Esophagus squamous epithelium (tissue), 5 donors: ENCODE measurements at places on chromosomes 5 and 9.

- DNase-seq, result no peak
- H3K27ac ChIP-seq, result peak overlapping the region; percentile 57
- no peaks in the 10 kb centered on the region for H3K36me3 ChIP-seq
- H3K4me1 ChIP-seq, result no peaks in the 10 kb centered on the region
- no peak overlapping the region for H3K4me3 ChIP-seq
These were observed 43.0 kb upstream of the HTR4 start for GRCh38 chr5:148697180-148697808.

- H3K27ac ChIP-seq, result peak overlapping the region; percentile 80
- no peaks in the 10 kb centered on the region for H3K36me3 ChIP-seq
- no peaks in the 10 kb centered on the region for H3K27me3 ChIP-seq
- peaks cover 16% of the 10 kb centered on the region for H3K4me1 ChIP-seq
- no peak for DNase-seq
These were observed 201.0 kb downstream of the EFNA5 start for GRCh38 chr5:107469485-107470294.

GRCh38 chr5:168747987-168748777 is 169.0 kb upstream of the PANK3 start:
- H3K4me3 ChIP-seq, result no peak overlapping the region
- H3K27ac ChIP-seq, result no peak overlapping the region
- no peaks in the 10 kb centered on the region for H3K36me3 ChIP-seq
- no peaks in the 10 kb centered on the region for H3K4me1 ChIP-seq

- H3K27ac ChIP-seq, result peak overlapping the region; percentile 39
- no peak overlapping the region for H3K4me3 ChIP-seq
- H3K36me3 ChIP-seq, result no peaks in the 10 kb centered on the region
- H3K4me1 ChIP-seq, result peaks cover 69% of the 10 kb centered on the region
- H3K27me3 ChIP-seq, result no peaks in the 10 kb centered on the region
These were observed 62.7 kb upstream of the GGTA1 start for GRCh38 chr9:121562301-121562700.

DNA sequence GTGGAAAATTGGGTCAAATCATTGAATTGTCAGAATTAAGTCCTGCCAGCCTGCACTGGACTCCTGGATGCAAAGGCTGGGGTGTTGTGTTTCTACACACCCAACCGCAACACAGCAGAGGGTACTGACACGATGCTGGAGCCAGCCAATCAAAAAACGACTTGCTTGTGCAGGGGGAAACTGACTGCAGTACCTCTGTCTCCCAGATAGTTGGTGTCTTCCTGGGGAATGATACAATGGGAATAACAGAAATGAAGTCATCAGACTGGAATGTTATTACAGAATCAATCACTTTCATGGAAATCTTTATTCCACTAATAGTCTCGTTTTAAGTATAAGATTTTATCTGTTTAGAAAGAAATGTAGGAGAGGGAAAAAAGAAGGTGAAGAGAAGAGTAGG is 330.3 kb downstream of the MLLT3 start:
- no peaks in the 10 kb centered on the region for H3K36me3 ChIP-seq
- no peaks in the 10 kb centered on the region for H3K27me3 ChIP-seq

DNA sequence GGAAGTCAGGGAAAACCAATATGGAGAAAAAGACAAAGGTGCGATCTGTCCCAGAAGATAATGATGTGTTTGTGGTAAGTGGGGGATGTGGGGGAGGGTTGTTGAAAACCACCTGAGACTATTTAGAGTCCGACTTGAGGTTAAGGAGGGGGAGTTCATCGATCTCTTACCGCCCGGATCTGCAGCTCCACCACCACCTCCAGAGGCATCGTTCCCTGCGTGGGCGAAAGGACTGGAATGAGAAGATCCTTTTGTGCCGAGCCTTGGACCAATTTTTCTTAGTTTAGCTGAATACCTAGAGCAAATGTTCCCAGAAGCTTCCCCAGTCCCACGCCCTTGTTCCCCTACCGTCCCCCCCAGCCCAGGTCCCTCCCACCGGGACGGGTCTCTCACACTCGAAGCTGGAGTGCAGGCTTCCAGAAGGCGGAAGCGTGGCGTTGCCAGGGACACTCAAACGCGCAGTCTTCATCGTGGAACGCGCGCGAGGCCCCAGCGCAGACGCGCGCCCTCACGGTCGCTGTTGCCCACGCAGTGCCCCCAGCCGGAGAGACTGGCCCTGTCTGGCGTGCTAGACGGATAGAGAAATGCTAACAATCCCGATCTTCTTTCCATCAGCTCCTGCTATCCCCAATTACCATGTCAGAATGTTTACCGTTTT is at the start of gene SPATA6L:
Gene SPATA6L (minus strand): TSS at position 439 of the 658 bp plus-strand sequence. CDS start 230 bp downstream, at position 209.
- DNase-seq, result no peak
- H3K27me3 ChIP-seq, result no peaks in the 10 kb centered on the region
- H3K36me3 ChIP-seq, result no peaks in the 10 kb centered on the region
- peak within 1 kb of the TSS; percentile 51 for H3K4me3 ChIP-seq
- peak within 1 kb of the TSS; percentile 78 for H3K27ac ChIP-seq

DNA sequence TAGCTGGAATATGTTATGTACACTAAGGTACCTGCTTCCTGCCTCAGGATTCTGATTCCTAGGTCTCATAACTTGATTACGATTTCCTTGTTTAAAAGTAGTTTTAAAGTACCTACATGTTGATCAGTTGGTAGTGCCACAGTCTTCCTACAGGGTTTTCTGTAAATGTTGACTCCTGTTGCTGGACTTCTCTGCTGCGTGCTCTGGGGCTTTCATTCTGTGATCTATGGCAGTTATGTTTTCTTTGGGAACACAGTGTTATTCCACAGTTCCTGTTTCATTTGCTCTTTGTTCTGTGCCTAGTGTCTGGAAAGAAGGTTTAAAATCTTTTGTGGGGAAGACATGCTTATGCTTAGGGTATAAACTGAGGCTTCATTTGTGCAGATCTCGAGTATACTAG is 343.5 kb downstream of the PLK2 start:
- H3K4me3 ChIP-seq, result no peak overlapping the region
- H3K27me3 ChIP-seq, result no peaks in the 10 kb centered on the region
- DNase-seq, result no peak
- no peaks in the 10 kb centered on the region for H3K4me1 ChIP-seq

DNA sequence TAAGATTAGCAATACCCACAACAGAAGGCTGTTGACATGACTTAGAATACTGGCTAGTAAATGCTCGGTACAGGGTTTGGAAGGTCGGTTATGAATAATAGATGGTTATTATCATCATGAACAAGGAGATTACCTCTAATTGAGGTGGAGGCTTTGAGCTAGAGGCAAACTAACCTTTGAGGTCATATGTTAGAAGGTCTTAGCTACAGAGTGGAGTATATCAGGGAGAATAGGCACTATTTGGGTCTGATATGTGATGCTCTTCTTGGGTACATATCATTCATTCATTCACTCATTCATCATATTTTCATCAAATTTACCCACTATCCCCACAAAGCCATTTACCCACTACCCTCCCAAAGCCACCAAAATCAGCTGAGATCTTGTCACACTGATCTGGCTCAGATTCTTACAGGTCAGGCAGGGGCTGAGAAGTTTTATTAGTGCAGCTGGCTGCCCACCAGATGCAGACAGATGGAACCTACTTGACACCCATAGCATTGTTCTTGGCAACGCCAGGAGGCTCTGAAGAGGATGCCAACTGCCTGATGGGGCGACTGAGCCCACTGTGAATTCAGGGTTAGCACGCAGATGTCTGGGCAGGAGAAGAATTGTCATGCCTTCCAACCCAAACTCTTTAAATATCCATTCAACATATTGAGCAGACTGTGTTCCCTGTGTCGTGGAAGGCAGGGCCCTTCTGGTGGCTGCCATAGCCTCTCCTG is 90.2 kb upstream of the SH3PXD2B start:
- no peaks in the 10 kb centered on the region for H3K4me1 ChIP-seq
- no peak for DNase-seq
- no peak overlapping the region for H3K27ac ChIP-seq
- no peaks in the 10 kb centered on the region for H3K27me3 ChIP-seq

GRCh38 chr9:111399772-111400563 is 69.9 kb upstream of the OR2K2 start:
- H3K27ac ChIP-seq, result no peak overlapping the region
- no peaks in the 10 kb centered on the region for H3K4me1 ChIP-seq
- peaks cover 16% of the 10 kb centered on the region for H3K36me3 ChIP-seq
- H3K27me3 ChIP-seq, result no peaks in the 10 kb centered on the region
- no peak overlapping the region for H3K4me3 ChIP-seq

- no peak overlapping the region for H3K4me3 ChIP-seq
- no peak for DNase-seq
- no peaks in the 10 kb centered on the region for H3K36me3 ChIP-seq
- no peaks in the 10 kb centered on the region for H3K27me3 ChIP-seq
- H3K27ac ChIP-seq, result no peak overlapping the region
These were observed 185.5 kb downstream of the RGS3 start for GRCh38 chr9:113649054-113649453.

- peaks cover 30% of the 10 kb centered on the region for H3K4me1 ChIP-seq
- H3K36me3 ChIP-seq, result no peaks in the 10 kb centered on the region
- H3K27me3 ChIP-seq, result no peaks in the 10 kb centered on the region
These were observed 60.5 kb upstream of the C5orf46 start for GRCh38 chr5:147966829-147967228.

GRCh38 chr5:159313197-159313596 is 17.1 kb downstream of the IL12B start:
- DNase-seq, result no peak
- H3K27me3 ChIP-seq, result peaks cover 4% of the 10 kb centered on the region
- H3K27ac ChIP-seq, result no peak overlapping the region
- no peaks in the 10 kb centered on the region for H3K36me3 ChIP-seq
- H3K4me1 ChIP-seq, result no peaks in the 10 kb centered on the region
- H3K4me3 ChIP-seq, result no peak overlapping the region

GRCh38 chr5:7493081-7493480 is 97.1 kb downstream of the ADCY2 start:
- DNase-seq, result no peak
- H3K4me3 ChIP-seq, result no peak overlapping the region
- H3K27me3 ChIP-seq, result no peaks in the 10 kb centered on the region
- H3K36me3 ChIP-seq, result no peaks in the 10 kb centered on the region
- no peak overlapping the region for H3K27ac ChIP-seq

- no peak overlapping the region for H3K4me3 ChIP-seq
- no peak for DNase-seq
- no peak overlapping the region for H3K27ac ChIP-seq
- H3K4me1 ChIP-seq, result no peaks in the 10 kb centered on the region
- H3K27me3 ChIP-seq, result no peaks in the 10 kb centered on the region
- H3K36me3 ChIP-seq, result no peaks in the 10 kb centered on the region
These were observed 1600.9 kb upstream of the C9orf72 start for GRCh38 chr9:29174136-29174535.

DNA sequence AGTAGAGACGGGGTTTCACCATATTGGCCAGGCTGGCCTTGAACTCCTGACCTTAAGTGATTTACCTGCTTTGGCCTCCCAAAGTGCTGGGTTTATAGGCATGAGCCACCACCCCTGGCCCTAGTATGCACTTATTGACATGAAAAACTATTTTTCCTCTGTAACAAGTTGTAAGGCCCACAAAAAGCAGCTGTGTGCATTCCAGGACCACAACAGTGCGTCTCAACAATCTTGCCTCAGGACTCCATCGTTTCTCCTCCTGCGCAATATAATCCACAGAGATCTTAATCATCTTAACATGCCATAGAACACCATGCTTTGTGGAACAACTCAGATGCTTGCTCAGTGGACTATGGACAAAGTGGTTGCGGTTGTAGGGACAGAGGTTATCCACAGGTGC is 10.2 kb downstream of the OR2V1 start:
- H3K4me1 ChIP-seq, result peaks cover 7% of the 10 kb centered on the region
- no peak for DNase-seq
- no peak overlapping the region for H3K27ac ChIP-seq
- no peaks in the 10 kb centered on the region for H3K36me3 ChIP-seq
- H3K27me3 ChIP-seq, result no peaks in the 10 kb centered on the region

DNA sequence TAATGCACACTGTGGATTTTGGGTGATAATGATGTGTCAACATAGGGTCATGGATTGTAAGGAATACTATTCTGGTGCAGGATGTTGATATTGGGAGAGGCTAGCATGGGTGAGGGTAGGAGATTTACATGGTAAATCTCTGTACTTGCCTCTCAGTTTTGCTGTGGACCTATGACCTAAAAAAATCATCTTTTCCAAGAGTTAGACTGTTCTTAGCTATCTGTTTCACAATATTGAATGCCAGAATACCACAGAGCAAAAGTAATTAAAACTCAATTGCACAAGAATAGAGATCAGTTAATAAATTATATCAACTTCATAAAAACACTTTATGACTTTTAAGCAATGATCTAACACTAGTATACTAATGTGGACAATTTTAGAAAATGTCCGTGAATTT is 651.6 kb downstream of the HTR1A start:
- no peaks in the 10 kb centered on the region for H3K36me3 ChIP-seq
- H3K27me3 ChIP-seq, result no peaks in the 10 kb centered on the region
- H3K4me1 ChIP-seq, result no peaks in the 10 kb centered on the region
- no peak overlapping the region for H3K27ac ChIP-seq
- no peak overlapping the region for H3K4me3 ChIP-seq

- no peak overlapping the region for H3K27ac ChIP-seq
- H3K36me3 ChIP-seq, result no peaks in the 10 kb centered on the region
- peaks cover 8% of the 10 kb centered on the region for H3K27me3 ChIP-seq
These were observed 96.1 kb upstream of the NFIL3 start for GRCh38 chr9:91519520-91520277.

GRCh38 chr5:102902135-102902448 is 147.0 kb downstream of the PAM start:
- H3K36me3 ChIP-seq, result no peaks in the 10 kb centered on the region
- no peak for DNase-seq
- no peaks in the 10 kb centered on the region for H3K27me3 ChIP-seq
- H3K4me3 ChIP-seq, result no peak overlapping the region
- no peaks in the 10 kb centered on the region for H3K4me1 ChIP-seq
- H3K27ac ChIP-seq, result no peak overlapping the region

- H3K4me1 ChIP-seq, result no peaks in the 10 kb centered on the region
- H3K4me3 ChIP-seq, result no peak overlapping the region
- H3K27ac ChIP-seq, result no peak overlapping the region
- no peaks in the 10 kb centered on the region for H3K27me3 ChIP-seq
These were observed 5.0 kb upstream of the NIPAL4 start for GRCh38 chr5:157455057-157455456.

DNA sequence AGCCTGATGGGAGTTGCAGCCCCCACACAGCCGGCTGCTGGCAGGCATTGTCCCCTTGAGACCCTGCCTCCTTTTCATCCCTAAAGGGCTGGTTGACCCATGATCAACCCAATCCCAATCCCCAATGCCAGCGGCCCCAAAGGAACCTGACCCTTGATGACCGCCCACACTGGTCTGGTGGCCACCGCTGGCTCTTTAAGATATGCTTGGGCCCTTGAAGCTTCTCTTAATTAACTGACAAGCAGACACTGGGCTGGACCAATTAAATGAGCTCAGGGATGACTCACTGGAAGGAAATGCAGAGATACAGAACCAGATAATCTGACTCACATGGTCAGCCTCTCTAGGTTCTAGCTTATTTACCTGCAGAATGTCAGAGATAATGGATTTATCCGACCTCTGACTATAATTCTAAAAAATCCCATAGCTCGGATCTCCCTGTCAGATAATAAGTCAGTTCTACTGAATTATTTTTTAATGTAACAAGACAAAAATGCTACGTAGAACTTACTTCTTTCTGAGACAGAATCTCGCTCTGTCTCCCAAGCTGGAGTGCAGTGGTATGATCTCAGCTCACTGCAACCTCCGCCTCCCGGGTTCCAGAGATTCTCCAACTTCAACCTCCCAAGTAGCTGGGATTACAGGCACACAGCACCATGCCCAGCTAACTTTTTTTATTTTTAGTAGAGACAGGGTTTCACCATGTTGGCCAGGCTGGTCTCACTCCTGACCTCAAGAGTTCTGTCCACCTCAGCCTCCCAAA is 11.1 kb upstream of the MLANA start:
- no peaks in the 10 kb centered on the region for H3K27me3 ChIP-seq
- peaks cover 3% of the 10 kb centered on the region for H3K36me3 ChIP-seq
- peaks cover 3% of the 10 kb centered on the region for H3K4me1 ChIP-seq
- no peak overlapping the region for H3K4me3 ChIP-seq
